Hematopoietic multipotent progenitor cell treated with erythropoietin and hydrocortisone succinate and interleukin-3 and kit ligand, for 4 days (in vitro differentiated cells): ENCODE measurements at places on chromosomes 1 and 21.

DNA sequence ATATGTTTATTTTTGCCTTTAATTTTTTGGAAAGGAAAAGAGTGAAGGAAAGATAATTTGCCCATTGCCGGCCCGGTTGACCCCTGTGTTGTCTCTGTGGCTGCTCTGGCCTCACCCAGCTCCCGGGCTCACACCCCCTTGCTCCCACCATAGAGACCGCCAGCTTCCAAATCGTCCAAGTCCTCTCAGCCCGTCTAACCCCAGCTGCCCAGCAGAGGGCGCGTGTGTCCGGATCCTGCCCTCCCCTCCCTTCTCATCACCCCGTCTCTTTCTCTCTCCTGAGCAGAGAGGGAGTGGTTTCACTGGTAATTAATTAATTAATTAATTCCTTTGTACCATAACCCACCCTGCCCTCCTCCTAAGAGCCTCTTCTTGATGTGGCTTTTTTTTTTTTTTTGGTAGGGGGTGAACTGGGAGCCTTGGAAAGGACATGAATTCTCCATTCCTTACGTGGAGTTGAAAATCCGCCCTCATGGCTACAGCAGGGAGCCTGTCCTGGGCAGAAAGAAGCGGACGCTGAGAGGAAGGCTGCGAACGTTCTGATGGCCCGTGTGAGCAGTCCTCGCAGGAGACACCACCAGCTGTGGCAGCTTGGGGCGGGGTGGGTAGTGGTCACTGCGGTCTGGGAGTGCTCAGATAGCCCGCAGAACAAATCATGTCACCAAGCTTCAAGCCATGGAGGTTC is 45.9 kb downstream of the KIAA0040 start:
- DNase-seq, result peak; percentile 86

- no peak for DNase-seq
Observed at GRCh38 chr1:29389533-29390041, 153.3 kb downstream of the PTPRU start.

- no peak for DNase-seq
Observed at GRCh38 chr1:204003536-204003935, 69.4 kb upstream of the SOX13 start.

DNA sequence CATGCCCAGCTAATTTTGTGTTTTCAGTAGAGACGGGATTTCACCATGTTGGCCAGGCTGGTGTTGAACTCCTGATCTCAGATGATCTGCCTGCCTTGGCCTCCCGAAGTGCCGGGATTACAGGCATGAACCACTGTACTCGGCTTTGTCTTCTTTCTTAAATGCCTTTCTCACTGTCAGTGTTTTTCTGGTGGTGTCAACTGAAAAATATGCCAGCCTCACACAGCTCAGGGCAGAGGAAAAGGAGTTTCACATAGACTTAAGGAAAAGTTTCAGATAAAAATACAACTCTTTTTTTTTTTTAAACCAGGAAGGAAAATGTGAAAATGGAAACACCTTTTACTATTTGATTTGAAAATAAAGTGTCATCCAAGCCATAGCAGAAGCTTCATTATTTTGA is 4.6 kb upstream of the MAB21L3 start:
- DNase-seq, result no peak

- peak; percentile 57 for DNase-seq
Observed at GRCh38 chr1:234699795-234700665, 90.1 kb upstream of the IRF2BP2 start.

GRCh38 chr1:223482766-223483165 is 89.6 kb downstream of the CCDC185 start:
- DNase-seq, result no peak

GRCh38 chr1:234901491-234902049 is 227.1 kb downstream of the TOMM20 start:
- DNase-seq, result no peak

GRCh38 chr1:193705554-193705981 is 519.2 kb upstream of the B3GALT2 start:
- DNase-seq, result no peak

DNA sequence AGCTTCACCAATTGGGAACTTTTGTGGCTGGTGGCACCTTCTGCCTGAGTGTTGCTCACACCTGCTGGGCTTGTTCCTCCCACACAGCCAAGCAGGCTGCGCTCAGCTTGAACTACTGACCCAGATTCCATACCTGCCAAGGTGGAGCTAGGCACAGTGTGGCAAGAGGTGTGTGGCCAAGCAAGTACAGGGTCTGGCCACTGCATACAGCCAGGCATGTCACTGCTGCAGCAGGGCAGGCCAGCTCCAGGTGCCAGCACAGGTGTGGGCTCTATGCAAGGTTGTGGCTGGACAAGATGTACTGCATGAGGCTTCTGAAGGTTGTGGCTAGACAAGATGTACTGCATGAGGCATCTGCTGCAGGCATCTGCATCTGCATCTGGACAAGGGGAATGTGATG is 1254.8 kb downstream of the AMY1C start:
- DNase-seq, result no peak

GRCh38 chr1:168116327-168116799 is 20.4 kb downstream of the GPR161 start:
- DNase-seq, result peak; percentile 37

GRCh38 chr21:39441502-39442475 is 3.8 kb downstream of the LCA5L start:
- DNase-seq, result peak; percentile 84

- DNase-seq, result peak; percentile 18
Observed at GRCh38 chr1:111690306-111690617, 48.9 kb downstream of the INKA2 start.

DNA sequence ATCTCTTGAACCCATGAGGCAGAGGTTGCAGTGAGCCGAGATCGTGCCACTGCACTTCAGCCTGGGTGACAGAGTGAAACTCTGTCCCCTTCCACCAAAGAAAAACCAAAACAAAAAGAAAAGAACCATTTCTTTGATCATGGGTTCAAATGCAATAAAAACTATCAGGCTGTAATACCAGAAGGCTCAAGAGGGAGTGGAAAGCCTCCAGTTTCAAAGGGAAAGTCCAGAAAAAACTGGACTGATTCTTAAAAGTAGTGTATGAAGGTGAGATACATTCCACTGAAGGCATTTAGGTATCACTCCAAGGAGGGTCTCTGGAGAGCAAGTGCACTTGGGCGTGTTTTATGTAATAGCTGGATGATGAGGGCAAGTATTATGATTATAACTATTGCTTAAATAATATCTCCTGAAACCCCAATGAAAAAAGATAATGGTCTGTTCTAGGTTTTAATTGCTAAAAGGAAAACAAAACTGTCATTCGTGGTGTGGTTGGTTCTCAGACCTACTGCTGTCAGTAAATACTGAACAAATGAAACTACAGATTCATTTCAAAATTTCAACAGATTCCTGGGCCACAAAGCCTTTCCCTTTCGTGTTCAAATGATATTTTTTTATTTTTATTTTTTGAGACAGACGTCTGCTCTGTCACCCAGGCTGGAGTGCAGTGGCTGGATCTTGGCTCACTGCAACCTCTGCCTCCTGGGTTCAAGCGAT is 6.0 kb upstream of the CAMTA1 start:
- DNase-seq, result no peak

DNA sequence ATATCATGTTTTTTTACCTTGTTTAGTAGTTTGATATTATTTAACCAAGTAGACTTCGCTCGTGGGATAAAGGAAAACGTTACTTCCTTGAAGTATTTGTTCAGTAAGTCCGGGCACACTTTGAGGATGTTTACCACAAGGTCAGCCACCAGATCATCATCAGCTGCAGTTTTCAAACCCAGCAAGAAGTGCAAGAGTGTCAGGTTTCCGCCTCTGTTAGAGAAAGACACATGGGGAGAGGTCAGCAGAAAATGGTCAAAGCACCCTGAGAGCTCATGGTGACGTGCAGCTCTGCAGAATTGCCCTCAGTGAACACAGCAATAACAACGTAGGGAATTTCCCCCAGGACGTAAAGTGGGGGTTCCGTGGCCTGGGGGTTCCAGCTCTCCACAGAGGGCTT is 24.4 kb downstream of the URB1 start:
- no peak for DNase-seq

- DNase-seq, result no peak
Observed at GRCh38 chr1:43427941-43428340, 25.8 kb downstream of the HYI start.

GRCh38 chr1:237405912-237406311 is 363.9 kb downstream of the RYR2 start:
- no peak for DNase-seq

- no peak for DNase-seq
Observed at GRCh38 chr1:157781048-157781447, 4.1 kb upstream of the FCRL2 start.

GRCh38 chr1:93440272-93440671 is 7.6 kb upstream of the FNBP1L start:
- no peak for DNase-seq

GRCh38 chr1:184176058-184176457 is 124.5 kb downstream of the TSEN15 start:
- no peak for DNase-seq

DNA sequence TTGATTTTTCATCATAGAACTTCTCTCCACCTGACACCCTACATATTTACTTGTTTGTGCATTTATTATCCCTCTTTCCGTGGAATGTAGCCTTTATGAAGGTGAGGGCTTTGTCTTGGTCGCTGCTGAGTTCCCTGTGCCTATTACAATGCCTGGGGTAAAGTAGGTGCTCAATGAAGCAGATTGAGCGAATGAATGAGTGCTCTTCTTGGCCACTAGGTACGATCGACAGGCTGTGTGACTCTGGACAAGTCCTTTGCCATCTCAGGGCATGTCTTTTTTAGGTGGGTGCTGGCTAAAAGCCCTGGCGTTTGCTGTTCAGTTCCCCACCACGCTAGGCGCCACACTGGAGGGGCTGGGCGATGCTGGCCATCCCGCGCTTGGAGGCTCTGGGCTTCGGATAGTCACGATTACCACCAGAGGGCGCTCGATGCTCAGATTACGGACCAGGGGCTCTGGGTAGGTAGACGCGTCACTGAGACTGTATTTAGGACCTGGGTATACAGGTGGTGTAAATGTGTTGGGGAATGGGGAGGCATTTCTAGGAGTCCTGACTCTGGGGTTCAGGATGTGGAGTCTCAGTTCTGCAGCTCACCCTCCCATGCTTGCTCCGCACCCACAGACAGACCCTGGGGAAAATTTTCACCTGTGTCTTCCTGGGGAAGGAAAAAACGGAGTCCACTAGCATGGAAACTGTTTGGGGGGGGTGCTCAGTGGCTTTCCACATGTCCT is 71.0 kb upstream of the CSF3R start:
- DNase-seq, result peak; percentile 87

- no peak for DNase-seq
Observed at GRCh38 chr1:201354901-201355295, 22.6 kb downstream of the TNNT2 start.

DNA sequence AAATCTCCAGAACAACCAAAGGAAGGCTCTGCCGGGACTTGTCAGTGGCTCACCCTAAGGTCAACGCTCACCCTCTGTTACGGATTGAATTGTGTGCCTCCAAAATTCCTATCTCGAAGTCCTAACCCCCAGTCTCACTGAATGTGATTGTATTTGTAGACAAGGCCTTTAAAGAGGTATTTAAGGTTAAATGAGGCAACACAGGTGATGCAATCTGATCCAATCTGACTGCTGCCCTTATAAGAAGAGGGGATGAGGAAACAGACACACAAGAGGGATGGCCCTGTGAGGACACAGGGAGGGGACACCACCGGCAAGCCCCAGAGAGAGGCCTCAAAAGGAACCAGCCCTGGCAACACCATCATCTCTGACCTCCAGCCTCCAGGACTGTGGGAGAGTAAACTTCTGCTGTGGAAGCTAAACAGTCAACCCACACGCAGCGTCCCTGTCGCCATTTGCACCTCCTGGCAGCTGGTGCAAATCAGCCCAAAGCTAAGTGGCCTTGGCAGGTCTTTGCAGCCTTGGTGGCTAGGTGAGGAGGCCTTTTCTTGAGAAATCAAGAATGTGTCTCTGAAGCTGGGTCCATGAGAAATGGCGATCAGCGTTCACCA is 24.2 kb downstream of the UBASH3A start:
- DNase-seq, result no peak

GRCh38 chr1:156797212-156797871 is 19.3 kb downstream of the SH2D2A start:
- DNase-seq, result peak; percentile 81

DNA sequence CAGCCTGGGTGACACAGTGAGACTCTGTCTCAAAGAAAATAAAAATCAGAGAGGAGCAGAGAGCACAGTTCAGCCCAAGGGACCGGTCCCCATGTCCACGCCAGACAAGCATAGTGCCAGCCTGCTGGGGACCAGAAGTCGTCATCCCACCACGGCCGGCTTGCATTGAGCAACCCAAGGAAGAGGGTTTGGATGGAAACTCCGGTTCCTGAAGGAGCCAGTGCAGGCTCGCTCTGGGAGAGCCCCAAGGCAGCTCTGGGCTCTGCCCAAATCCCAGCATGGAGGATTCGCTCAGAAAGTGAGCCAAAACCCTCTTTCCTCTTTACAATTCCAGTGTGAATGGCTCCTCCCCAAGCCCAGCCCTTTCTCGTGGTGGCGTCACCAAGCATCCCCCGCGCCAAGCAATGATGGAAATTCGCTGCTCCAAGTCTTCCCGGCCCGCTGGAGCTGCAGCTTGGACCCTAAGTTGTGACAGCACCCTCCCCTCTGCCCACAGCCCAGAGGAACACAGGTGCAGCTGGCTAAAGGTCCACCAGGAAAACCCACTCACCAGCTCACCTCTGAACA is 64.1 kb upstream of the SLC25A33 start:
- DNase-seq, result no peak

- DNase-seq, result no peak
Observed at GRCh38 chr1:234469376-234469775, 9.6 kb downstream of the TARBP1 start.

DNA sequence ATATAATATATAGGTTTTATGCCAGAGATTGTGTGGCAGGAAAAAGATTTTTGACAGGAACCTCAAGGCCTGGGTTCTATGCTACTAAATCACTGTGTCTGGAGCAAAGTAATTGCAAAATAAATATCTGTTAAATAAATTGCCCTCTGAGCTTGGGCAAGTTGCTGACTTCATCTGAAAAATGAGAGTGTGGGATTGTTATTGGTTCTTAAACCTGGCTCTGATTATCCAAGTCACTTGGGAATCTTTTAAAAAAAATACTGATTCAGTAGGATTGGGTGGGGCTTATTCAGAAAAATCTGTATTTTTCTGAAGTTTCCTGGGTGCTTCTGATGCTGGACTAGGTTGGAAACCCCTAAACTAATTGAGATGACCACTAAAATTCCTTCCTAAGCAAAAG is 174.1 kb upstream of the SGIP1 start:
- DNase-seq, result no peak

- no peak for DNase-seq
Observed at GRCh38 chr1:53617382-53617781, 121.6 kb downstream of the GLIS1 start.

GRCh38 chr1:227998374-227999055 is 8.3 kb upstream of the WNT3A start:
- no peak for DNase-seq

GRCh38 chr1:206503591-206504362 is 3.6 kb upstream of the RASSF5 start:
- DNase-seq, result peak; percentile 74

- DNase-seq, result peak; percentile 50
Observed at GRCh38 chr1:196535727-196536126, 72.5 kb downstream of the KCNT2 start.

GRCh38 chr1:204692325-204692840 is 6.8 kb upstream of the LRRN2 start:
- DNase-seq, result no peak
